Effector CD8-positive, alpha-beta T cell (primary cell): ENCODE measurements at places on chromosomes 1 and 21.

GRCh38 chr1:230148768-230149469, 81.9 kb downstream of the GALNT2 start:
- DNase-seq: no peak

- DNase-seq: peak; percentile 9
Observed at GRCh38 chr1:172638885-172639831, 19.7 kb upstream of the FASLG start.

GRCh38 chr21:36169470-36170128, 13.0 kb downstream of the DOP1B start:
- no peak for DNase-seq

- peak; percentile 29 for DNase-seq
Observed at GRCh38 chr1:153805042-153805745, 30.0 kb downstream of the SLC27A3 start.

DNA sequence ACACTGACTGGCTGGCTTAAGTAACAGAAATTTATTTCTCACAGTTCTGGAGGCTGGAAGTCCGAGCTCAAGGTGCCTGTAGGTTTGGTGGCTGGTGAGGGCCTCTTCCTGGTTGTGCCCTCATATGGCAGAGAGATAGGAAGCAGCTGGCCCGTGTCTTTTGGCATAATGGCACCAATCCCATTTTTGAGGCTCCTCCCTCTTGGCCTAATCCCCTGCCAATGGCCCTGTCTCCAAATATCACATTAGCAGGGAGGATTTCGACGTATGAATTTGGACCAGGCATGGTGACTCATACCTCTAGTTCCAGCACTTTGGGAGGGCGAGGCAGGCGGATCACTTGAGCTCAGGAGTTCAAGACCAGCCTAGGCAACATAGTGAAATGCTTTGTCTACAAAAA, 37.4 kb downstream of the AGPAT3 start:
- no peak for DNase-seq

GRCh38 chr1:230391776-230392535, 34.2 kb downstream of the PGBD5 start:
- no peak for DNase-seq

- DNase-seq: no peak
Observed at GRCh38 chr1:84585803-84586202, 11.6 kb upstream of the CTBS start.

DNA sequence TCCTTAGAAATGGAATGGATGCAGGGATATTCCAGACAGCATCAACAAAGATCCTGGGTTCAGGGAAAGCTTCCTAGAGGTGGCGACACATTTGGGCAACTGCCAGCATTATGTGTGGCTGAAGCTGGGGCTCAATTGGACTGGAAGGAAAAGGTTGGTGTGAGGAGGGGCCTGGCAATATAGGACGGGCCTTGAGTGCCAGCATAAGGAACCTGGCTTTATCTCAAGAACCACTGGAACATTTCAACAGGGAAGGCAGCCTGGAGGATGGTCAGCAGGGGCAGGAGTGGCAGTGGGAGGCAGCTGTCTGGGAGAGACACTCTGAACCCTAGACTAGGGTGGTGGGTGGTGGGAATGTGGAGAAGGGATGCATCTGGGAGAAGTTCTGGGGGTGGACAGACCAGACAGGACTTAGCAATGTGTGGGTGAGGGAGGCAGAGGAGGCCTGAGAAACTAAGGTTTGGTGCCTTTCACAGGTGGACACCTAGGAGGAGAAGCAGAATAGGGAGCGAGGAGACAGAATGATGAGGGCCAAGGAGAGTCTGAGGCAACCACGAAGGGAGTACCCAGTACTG, 3.5 kb downstream of the SH3BGRL3 start:
- no peak for DNase-seq

DNA sequence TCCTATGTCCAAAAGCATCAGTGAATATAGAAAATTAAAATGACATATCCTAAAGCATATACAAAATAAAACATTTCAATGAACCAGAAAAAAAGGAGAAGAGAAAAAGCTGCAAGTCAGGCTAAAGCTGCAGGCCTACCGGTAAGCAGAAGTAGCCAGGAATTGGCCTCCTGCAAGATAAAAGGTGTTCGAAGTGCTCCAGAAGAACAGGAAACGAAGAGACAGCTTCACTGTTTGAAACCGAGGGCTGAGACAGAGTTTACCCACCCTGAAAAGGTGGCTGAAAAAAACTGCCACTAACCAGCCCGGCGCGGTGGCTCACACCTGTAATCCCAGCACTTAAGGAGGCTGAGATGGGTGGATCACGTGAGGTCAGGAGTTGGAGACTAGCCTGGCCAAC, 37.4 kb downstream of the NSL1 start:
- DNase-seq: no peak

DNA sequence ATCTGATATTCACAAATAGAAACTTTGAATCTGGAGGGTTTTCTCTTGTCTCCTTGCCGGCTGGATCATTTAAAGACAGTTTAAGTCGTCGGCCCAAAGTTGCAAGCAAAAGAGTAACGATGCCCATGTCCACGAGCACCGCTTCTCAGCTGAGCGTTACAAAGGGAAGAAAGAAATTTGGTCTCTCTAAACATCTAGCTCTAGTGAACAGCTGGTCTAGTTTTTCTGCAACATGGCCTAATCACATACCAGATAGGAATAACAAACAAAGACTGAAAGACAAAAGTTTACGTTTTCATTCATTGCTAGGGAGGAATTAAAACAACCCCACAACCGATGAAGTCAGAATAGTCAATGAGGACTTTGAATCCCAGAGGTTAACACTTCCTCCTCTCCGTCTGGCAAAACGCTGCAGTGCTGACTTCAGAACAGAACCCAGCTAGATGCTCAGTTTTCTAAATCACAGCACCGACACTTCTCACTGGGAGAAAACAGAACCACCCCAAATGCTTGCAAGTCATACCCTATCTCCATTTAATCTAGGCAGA, 69.4 kb downstream of the NTPCR start:
- DNase-seq: no peak

- no peak for DNase-seq
Observed at GRCh38 chr1:119080586-119080985, 59.9 kb downstream of the WARS2 start.

DNA sequence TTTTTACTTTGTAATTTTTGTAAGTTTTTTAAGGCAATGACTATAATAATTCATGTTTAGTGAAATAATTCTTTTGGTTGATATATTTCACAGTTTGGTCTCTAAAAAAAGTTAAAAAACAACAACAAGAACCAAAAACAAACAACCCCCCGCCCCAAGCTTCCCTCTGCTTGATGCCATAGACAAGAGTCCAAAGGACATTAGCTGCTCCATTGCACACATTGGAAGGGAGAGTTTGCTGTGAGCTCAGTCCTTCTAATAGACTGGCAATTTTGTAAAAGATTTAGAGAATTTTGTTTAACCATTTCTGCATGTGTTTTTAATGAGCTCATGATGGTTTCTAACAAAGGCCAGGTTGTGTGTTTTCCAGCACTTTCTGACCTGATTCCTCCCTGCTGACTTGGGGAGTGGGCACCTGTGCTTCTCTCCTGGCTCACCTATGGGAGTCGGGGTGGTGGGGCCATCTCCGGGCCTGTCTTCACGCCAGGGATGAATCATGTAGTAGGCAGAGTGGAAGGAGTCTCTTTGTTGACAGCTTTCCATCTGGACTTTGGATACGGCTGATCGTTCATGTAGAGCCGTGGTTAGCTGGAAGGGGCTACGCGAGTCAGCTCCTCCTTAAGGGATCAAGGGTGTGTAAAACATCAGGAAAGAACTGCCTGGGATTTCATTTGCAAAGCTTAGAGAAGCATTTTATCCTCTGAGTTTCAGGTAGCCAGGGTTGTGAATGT, 14.1 kb downstream of the ZBTB18 start:
- no peak for DNase-seq

- DNase-seq: no peak
Observed at GRCh38 chr1:166814611-166815010, 24.7 kb upstream of the POGK start.

DNA sequence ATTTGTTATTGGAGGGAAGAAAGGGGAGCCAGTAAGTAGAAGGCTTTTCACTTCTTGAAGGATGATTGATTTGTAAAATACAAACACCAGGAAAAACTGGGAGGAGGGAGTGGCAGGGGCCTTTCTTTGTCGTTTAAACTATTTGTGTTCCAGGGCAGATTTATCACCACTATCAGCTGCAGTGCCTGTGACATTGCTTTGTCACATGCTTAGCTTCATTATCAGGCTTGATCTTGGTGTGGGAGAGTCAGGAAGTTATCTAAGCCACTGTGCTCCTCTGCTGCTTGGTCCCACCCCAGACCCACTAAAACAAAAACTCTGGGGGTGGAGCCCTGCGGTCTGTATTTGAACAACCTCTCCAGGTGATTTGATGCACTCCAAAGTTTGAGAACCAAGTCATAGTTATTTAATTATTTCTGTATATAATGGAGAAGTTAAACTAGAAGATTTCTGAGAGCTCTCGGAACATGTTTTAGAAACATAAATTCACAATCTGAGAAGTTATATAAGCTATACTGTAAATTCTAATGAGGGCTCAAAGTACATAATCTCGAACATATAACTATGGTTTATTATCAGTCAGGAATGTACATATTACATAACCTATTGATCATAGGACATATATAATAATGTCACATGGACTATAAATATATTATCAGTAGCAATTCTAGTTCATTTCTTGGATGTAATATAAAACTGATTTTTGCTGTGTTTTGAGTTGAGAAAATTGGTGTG, 87.9 kb downstream of the CDC14A start:
- peak; percentile 53 for DNase-seq

DNA sequence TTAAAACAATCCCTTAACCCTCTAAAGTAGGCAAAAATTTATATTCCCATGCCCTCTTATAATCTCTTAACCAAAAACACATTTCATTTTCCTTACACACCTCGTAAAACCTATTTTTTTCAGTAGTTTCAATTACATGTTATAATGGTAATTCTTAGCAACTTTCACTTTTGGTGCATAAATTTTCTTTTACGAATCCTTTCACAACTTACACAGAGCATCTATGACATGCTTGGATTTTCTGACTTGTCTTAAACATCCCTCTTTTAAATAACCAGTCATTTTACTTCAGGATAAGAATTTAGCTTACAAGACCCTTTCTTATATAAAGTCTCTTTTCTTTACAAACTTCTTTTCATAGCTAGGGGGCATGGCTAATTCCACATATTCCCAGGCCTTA, 8.9 kb upstream of the MRPL55 start:
- no peak for DNase-seq

DNA sequence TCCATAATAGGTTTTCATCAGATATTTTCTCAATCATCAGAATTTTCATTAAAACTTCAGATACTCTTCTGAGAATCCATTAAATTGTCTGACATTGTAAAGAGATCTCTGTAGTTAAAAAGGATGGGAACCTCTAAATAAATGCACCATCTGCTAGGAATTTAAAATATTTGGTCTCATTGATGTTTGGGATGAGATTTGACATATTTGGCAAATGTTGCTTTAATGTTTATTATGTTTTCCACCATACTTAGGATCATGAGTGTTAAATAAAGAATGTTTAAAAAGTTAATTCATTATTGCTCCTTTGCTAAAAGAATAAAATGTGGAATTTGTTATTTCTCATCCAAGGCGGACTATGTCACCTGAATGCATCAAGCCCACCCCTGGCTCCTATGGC, 85.5 kb upstream of the VANGL1 start:
- no peak for DNase-seq

GRCh38 chr21:31191553-31191952, 152.5 kb downstream of the TIAM1 start:
- no peak for DNase-seq

DNA sequence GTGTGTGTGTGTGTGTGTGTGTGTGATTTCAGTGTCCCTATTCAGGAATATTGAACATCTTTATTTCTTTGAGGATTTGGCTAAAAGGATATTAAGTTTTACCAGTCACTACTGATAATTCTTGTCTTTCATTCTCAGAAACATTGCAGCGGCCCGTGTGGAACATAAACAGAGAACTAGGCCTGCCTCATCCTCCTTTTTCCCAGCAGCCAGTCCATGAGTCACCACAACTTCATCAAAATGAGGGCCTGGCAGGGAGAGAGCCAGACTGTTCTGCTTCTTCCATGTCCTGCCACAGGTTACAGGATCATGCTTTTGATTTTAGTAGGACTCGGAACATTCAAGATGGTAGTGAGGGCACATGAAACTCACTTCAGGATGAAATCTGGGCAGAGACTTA, 50.7 kb downstream of the LRIG2 start:
- no peak for DNase-seq

- DNase-seq: no peak
Observed at GRCh38 chr1:188427642-188428041, 1598.9 kb downstream of the PLA2G4A start.

- DNase-seq: no peak
Observed at GRCh38 chr1:184053881-184054280, 2.4 kb downstream of the TSEN15 start.

DNA sequence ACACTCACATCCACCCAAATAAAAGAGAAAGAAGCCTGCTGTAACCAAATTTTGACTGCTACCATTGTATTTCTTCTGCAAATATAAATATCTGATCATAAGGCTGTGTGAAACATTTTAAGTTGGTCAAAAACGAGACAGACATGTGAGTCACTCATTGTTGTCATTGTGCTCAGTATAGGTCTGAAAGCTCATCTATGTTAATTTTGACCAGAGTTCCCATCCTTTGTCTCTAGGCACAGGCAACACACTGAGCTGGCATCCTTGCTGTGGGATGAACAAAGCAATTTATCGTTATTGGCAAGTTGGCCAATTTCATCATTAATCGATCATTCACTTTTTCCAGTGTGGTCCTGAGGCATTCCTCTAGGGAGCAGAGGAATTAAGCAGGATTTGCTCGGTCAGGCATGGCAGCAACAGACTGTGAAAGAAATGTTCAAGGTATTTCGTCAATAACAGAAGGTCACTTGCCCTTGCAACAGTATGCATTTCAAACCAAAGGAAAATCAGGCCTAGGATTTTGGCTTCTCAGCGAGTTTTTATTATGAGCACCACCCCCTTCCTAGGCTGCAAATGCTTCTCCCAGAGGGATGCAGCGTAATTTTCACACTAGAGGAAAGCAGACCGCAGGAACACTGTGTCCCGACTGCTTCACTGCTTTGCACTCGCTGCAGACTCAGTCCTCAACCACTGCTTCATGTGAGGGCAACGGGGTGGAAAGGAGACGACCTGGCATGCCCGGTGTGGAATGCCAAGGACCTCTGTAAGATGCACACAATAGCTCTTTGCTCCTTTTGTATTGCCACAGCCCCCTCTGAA, 87.9 kb upstream of the SMYD2 start:
- no peak for DNase-seq

- no peak for DNase-seq
Observed at GRCh38 chr1:192830595-192831246, 21.9 kb downstream of the RGS2 start.
